Small intestine (tissue), 16 donors: ENCODE measurements at places on chromosomes 16 and 17.

GRCh38 chr17:16917671-16918394, 54.1 kb downstream of the TNFRSF13B start:
- no peaks in the 10 kb centered on the region for H3K4me1 ChIP-seq
- H3K27me3 ChIP-seq: no peaks in the 10 kb centered on the region
- H3K36me3 ChIP-seq: no peaks in the 10 kb centered on the region
- H3K27ac ChIP-seq: no peak overlapping the region
- no peak overlapping the region for H3K4me3 ChIP-seq
- no peak for DNase-seq

DNA sequence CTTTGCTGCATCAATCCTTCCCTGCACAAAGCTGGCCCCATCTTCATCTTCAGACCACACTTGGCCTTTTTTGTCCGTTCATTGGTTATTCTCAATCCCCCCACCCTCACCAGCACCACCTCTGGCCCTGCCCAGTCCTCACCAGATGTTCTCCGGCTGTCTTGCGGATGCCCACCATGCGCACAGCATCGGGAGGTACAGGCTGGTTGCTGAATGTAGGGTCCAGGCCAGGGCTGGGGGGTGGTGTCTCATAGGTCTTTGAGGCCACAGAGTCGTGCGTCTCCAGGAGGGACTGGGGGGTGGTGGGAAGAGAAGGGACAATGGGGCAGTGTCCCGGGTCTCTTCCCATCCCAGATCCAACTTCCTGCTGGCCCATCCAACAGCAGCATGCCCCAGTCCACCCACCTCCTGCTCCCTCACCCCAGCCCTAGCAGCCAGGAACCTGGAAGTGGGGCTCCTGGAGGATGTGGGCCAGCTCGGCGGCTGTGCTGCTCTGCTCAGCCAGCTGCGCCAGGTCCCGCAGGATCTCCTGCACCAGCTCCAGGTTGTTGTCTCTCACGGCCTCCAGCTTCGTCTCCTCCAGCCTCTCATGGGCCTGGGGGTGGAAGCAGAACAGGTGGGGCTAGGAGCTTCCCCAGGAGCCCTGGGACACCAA, 24.4 kb downstream of the MPP2 start:
- H3K27me3 ChIP-seq: no peaks in the 10 kb centered on the region
- DNase-seq: no peak
- H3K4me3 ChIP-seq: no peak overlapping the region
- peaks cover 9% of the 10 kb centered on the region for H3K36me3 ChIP-seq

- H3K27ac ChIP-seq: no peak overlapping the region
- no peaks in the 10 kb centered on the region for H3K4me1 ChIP-seq
- H3K27me3 ChIP-seq: no peaks in the 10 kb centered on the region
- peak; percentile 44 for DNase-seq
- peaks cover 2% of the 10 kb centered on the region for H3K36me3 ChIP-seq
Observed at GRCh38 chr17:63698886-63699637, 863 bp downstream of the LIMD2 start.

- H3K4me3 ChIP-seq: no peak overlapping the region
- no peaks in the 10 kb centered on the region for H3K36me3 ChIP-seq
- no peaks in the 10 kb centered on the region for H3K27me3 ChIP-seq
- H3K4me1 ChIP-seq: peaks cover 2% of the 10 kb centered on the region
Observed at GRCh38 chr17:55416470-55417052, 5.1 kb downstream of the MMD start.

GRCh38 chr17:66287911-66288310, 14.5 kb upstream of the PRKCA start:
- no peaks in the 10 kb centered on the region for H3K27me3 ChIP-seq
- no peaks in the 10 kb centered on the region for H3K4me1 ChIP-seq
- peak; percentile 89 for DNase-seq
- no peak overlapping the region for H3K27ac ChIP-seq
- no peaks in the 10 kb centered on the region for H3K36me3 ChIP-seq

GRCh38 chr17:81551458-81552243, 502 bp downstream of the FAAP100 start:
- H3K4me3 ChIP-seq: peak overlapping the region; percentile 80
- peak; percentile 42 for DNase-seq
- H3K4me1 ChIP-seq: peaks cover 8% of the 10 kb centered on the region
- H3K27ac ChIP-seq: no peak overlapping the region

DNA sequence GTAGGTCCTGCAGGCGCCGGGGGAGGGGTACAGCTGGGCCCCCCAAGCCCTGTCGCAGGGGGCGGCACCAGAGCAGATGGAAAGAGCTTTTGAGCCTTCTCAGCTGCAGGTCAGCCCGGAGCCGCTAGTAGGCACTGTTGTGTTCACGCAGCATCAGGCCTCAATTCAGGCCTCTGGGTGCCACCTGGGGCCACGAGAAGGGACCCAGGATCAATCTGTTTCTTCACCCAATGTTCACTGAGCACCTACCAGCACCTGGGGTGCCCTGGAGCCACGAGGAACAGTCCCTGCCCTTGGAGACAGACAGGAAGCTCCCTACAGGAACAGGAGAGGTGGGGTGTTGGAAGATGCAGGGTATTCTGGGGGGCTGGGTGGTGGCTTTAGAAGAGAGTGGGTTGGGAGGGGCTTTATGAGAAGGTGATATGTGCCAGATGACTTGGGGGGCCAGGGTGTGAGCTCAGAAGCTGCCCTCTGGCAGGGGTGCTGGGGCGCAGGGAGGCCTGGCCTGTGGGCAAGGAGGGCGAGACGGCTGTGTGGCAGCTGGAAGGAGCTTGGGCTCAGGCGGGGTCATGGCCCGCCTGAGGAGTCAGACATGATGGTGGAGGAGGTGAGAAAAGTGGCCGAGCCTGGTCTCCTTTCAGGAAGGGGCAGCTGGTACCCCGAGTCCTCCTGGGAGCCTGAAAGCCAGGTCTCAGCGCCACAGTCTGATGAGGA, 121.9 kb upstream of the GSE1 start:
- no peak overlapping the region for H3K4me3 ChIP-seq
- H3K4me1 ChIP-seq: no peaks in the 10 kb centered on the region
- H3K27me3 ChIP-seq: no peaks in the 10 kb centered on the region
- H3K36me3 ChIP-seq: no peaks in the 10 kb centered on the region
- DNase-seq: peak; percentile 36

GRCh38 chr17:78761789-78762406, 20.2 kb downstream of the CYTH1 start:
- no peaks in the 10 kb centered on the region for H3K27me3 ChIP-seq
- H3K27ac ChIP-seq: peak overlapping the region; percentile 70
- DNase-seq: no peak
- H3K4me3 ChIP-seq: no peak overlapping the region

DNA sequence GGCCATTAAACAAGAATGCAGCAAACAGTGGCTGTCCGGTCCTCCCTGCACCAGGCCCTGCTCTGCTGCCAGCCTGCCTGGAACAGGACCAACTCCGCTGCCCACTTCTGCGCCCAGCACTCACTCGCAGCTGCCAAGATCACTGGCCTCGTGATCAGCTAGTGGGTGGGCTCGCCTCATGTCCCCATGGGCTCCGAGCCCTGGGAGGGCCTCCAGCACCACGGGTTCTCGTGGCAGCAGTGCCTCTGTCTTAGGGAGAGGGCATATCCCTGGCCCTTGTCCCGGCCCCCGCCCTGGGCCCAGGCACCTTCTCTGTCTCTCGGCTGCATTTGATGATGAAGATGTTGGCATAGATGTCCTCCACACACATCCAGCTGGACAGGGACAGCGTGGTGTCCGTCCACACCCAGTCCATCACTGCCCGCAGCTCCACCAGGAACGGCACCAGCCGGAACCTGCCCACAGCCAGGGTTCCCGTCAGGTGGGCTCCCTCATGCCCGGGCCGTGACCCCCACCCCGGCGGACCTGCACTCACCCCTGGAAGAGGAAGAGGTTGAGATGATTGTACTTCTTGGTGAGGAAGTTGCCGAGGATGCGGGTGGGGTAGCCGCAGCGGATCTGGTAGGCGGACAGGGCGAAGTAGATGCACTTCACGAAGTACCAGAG, 13.1 kb downstream of the CTU2 start:
- H3K36me3 ChIP-seq: peaks cover 12% of the 10 kb centered on the region
- no peaks in the 10 kb centered on the region for H3K27me3 ChIP-seq
- no peak overlapping the region for H3K27ac ChIP-seq
- no peak for DNase-seq
- H3K4me1 ChIP-seq: no peaks in the 10 kb centered on the region
- H3K4me3 ChIP-seq: no peak overlapping the region

GRCh38 chr16:24381470-24382118, 125.5 kb downstream of the CACNG3 start:
- no peaks in the 10 kb centered on the region for H3K4me1 ChIP-seq
- H3K36me3 ChIP-seq: no peaks in the 10 kb centered on the region
- no peak overlapping the region for H3K27ac ChIP-seq

GRCh38 chr17:27733773-27734172, 66.6 kb downstream of the NOS2 start:
- no peaks in the 10 kb centered on the region for H3K27me3 ChIP-seq
- H3K36me3 ChIP-seq: no peaks in the 10 kb centered on the region
- no peaks in the 10 kb centered on the region for H3K4me1 ChIP-seq
- DNase-seq: no peak
- no peak overlapping the region for H3K4me3 ChIP-seq
- H3K27ac ChIP-seq: no peak overlapping the region

DNA sequence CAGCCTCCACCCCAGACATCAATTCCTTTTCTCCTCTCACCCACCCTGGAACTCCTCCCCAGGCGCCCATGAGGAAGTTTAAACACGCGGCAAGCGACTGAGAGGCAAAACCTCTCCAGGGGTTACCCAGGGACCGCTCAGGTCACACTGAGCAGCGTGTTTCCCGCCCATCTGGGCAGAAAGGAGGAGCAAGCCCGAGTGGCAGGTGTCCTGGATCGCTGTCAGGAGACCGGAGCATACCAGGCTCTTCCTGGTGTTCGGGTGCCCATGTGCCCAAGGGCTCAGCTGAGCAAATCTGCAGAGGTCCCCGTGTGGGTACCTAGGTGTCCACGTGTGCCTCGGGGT, 491 bp downstream of the SLC25A19 start:
- peak overlapping the region; percentile 100 for H3K27ac ChIP-seq
- H3K4me1 ChIP-seq: no peaks in the 10 kb centered on the region

- H3K4me3 ChIP-seq: no peak overlapping the region
- peaks cover 2% of the 10 kb centered on the region for H3K27me3 ChIP-seq
- H3K4me1 ChIP-seq: no peaks in the 10 kb centered on the region
- DNase-seq: no peak
- H3K36me3 ChIP-seq: no peaks in the 10 kb centered on the region
Observed at GRCh38 chr16:17499223-17499902, 28.6 kb upstream of the XYLT1 start.

GRCh38 chr16:67531247-67531646, 2.6 kb downstream of the RIPOR1 start:
- no peak for DNase-seq
- no peak overlapping the region for H3K4me3 ChIP-seq
- no peaks in the 10 kb centered on the region for H3K4me1 ChIP-seq
- no peak overlapping the region for H3K27ac ChIP-seq

DNA sequence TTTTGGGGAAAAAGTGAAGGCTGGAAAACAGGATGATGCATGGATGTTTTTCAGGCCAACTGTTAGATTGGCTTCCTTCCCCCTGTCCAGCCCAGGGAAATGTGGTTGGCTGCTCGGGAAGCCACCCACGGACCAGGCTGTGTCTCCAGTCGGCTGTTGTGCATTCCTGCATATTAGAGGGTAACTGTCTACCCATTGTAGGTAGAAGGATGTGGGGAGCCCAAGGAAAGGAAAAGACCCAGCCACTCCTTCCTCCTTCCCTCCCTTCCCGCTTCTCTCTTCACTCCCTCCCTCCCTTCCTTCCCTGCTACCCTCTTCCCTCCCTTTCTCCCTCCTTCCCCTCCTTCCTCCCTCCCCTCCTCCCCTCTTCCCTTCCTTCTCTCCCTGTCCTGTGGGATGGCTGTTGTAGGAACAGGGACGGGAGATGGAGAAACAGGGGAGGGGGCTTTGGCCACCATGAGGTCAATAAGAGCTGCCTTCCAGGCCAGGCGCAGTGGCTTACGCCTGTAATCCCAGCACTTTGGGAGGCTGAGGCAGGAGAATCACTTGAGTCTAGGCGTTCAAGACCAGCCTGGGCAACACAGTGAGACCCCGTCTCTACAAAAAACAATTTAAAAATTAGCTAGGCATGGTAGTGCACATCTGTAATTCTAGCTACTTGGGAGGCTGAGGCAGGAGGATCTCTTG, 16.9 kb downstream of the SYT17 start:
- H3K27me3 ChIP-seq: no peaks in the 10 kb centered on the region
- H3K27ac ChIP-seq: no peak overlapping the region
- H3K4me3 ChIP-seq: no peak overlapping the region
- no peaks in the 10 kb centered on the region for H3K36me3 ChIP-seq
- H3K4me1 ChIP-seq: peaks cover 3% of the 10 kb centered on the region

DNA sequence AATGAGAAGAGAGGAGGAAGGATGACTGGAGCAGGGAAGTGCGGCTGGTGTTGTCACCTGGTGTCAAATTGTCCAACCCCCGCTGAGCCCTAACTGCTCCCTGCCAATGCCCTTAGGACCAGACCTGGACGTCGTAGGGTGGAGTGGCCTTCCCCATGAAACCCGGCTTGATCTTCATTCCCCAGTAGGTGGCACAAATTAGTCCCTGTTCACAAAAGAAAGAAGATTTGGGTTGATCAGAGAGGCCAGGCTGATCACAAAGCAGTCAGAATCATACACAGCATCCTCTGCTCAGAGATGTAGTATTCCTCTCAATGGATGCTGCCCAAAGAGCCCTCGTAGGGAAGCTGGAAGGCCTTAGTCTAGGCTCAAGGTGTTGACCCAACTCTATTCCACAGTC, 60.2 kb downstream of the ACSM1 start:
- no peaks in the 10 kb centered on the region for H3K36me3 ChIP-seq
- DNase-seq: no peak
- H3K4me3 ChIP-seq: no peak overlapping the region

GRCh38 chr16:71537643-71538042, 11.4 kb downstream of the CHST4 start:
- DNase-seq: peak; percentile 58
- H3K36me3 ChIP-seq: no peaks in the 10 kb centered on the region
- H3K4me3 ChIP-seq: no peak overlapping the region
- H3K4me1 ChIP-seq: no peaks in the 10 kb centered on the region
- H3K27ac ChIP-seq: no peak overlapping the region

- H3K4me1 ChIP-seq: no peaks in the 10 kb centered on the region
- DNase-seq: peak; percentile 44
- H3K36me3 ChIP-seq: no peaks in the 10 kb centered on the region
- H3K27me3 ChIP-seq: peaks cover 2% of the 10 kb centered on the region
- peak overlapping the region; percentile 48 for H3K4me3 ChIP-seq
Observed at GRCh38 chr17:42683407-42684034, 1.2 kb downstream of the CNTNAP1 start.

GRCh38 chr16:26642047-26642664, 424.6 kb upstream of the C16orf82 start:
- H3K27me3 ChIP-seq: no peaks in the 10 kb centered on the region
- H3K27ac ChIP-seq: no peak overlapping the region
- H3K4me3 ChIP-seq: no peak overlapping the region
- no peaks in the 10 kb centered on the region for H3K4me1 ChIP-seq
- DNase-seq: no peak

DNA sequence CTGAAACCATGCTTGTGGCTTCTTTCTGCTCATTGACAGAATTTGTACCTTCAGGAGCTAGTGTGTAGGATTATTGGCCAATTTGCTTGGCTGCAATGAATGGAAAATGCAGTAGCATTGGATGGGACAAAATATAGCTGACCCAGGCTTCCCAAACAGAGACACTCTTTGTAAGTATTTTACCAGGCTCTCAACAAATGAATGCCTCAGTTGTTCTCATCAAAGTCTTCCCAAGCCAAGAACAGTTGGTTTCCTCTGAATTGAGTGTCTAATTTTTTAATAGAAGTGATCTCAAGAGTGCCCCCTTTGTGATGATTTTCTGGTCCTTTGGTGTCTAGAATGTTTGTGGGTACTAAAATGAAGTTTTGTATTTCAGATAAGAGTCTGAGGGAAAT, 140.9 kb downstream of the SHISA9 start:
- no peaks in the 10 kb centered on the region for H3K4me1 ChIP-seq
- no peaks in the 10 kb centered on the region for H3K27me3 ChIP-seq
- no peak overlapping the region for H3K4me3 ChIP-seq
- no peak overlapping the region for H3K27ac ChIP-seq
- H3K36me3 ChIP-seq: no peaks in the 10 kb centered on the region
